GM23248 (cell line): ENCODE measurements at places on chromosomes 12 and 14. TPM values are rescaled to one million over a fixed set of nuclear protein-coding genes. Genes with fewer than 3 reads are reported as not detected.

- DNase-seq = no peak
Observed at GRCh38 chr12:104054681-104055346, 4.8 kb upstream of the GLT8D2 start.

GRCh38 chr12:1071182-1071581, 80.2 kb downstream of the ERC1 start:
- no peak for DNase-seq

The OTUB2 gene
- 1.0 and 1.9 TPM in 2 replicates for total RNA-seq

DNA sequence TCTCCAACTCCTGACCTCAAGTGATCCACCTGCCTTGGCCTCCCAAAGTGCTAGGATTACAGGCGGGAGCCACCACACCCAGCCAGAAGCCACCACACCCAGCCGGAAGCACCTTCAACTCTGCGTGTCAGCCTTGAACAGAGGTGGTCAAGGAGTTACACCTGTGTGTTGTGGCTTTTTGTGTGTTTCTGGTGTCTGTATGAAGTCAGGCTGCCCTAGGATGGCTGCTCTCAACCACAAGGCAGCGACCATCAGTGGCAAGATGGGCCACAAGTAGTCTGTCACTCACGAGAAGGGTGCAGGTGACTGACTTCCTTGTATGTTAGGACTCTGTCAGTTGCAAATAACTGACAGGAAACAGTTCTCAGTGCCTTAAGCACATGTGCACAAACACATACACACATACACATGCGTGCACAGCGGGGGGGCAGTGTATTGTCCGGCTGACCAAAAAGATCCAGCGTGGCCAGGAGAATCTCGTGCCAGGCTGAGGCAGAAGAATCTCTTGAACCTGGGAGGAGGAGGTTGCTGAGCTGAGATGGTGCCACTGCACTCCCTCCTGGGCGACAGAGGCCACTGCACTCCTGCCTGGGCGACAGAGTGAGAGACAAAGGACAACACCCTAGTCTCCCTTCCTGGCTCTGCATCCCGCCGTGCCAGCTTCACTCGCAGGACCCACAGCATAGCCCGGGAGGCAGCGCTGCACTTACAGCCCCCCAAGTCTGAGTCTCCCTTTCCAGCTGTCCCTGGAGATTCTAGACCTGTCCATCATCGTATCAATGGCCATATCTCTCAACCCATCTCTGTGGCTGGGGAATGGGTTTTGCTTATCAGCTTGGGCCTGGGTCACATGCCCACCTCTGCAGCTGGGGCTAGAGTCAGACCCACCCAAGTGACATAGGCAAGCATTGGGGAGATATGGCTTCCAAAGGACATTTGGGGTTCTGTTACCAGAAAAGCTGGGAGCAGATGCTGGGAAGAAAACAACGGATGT, 13.7 kb downstream of the P2RX4 start:
- no peak for DNase-seq

DNA sequence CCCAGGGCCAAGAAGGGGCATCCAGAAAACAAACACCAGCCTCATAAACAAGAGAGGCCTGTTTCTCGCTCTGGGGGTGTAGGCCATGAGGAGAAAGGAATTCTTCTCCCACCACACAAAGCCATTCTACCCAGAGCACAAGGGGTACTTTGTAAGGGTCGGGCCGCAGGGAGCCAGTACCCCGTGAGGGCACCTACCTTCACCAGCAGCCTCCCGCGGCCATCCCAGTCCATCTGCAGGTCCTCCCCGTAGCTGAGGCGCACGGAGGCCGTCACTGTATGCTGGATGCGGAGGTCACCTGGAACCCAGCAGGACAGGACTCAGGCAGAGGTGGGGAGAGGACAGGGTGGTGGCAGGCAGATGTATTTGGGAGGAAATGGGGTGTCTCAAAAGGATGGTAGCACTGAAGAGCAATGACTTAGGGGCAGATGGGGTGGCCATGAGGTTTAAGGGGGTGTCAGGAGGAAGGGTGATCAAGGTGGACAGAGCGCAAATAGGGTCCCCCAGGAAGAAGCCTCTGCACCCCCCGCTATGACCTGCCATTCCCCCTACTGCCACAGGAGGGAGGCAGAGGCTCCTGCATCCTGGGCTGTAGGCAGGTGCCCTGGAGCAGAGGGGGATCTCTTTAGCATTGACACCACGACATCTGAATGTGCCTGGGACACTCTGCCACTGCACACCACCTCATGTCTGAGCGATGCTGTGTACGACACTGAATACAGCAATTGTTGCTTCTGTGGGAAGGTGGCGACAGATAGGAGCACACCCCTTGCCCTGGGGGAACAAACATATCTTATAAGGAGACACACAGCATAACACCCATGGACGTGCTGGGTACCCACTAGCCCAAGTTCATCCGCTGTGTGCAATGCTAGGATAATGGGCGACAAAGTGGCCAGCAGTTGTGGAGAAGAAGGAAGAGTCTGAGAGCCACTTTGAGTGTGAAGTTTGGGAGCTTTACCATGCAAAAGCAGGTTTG, 61.4 kb downstream of the VWF start:
- DNase-seq = peak; percentile 65

DNA sequence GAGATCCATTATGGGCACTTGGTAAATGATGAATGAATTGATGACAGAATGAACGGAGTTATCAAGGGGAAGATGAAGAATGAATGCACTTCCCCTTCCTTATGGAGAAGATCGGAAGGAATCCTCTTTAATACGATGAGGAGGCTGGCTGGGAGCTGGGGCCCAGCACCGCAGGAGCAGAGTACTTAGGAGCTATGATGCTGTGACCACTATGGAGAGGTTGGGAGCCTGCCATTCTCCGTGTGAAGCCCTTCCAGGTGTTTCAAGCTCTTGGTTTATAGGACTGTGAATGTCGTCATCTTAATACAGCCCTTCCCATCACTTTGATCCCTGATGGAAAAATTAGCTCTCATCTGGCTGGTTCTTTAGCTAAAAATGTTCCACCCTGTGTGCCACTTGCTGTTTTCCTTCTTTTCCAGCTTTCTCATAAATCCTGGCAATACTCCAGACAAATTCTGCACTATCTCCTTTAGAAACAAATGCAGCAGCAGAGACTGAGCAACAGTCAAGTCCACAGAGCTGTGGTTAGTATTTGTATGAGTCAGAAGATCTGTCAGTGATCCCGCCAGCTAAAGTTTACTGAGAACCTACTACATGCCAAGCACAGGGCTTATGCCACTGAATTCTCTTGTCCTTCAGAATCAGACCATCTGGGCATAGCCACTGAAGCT, 263.1 kb upstream of the CRY1 start:
- DNase-seq = peak; percentile 84

DNA sequence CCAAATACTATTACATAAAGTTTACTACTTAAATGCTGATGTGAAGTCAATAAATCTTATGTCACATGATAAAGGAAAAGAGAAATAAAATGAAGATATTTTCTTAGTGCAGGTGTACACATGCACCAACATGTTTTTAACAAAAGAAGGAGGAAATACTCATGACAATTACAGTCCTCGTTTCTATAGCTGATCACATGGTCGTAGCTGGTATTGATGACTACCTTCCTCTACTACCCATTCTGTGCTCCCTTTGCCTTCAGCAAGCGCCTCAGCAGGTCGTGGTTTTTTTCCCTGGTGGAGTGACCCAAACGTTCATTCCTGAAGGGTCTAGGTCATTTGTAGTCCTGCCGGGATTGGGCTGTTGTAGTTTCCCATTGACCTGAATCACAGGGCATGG, 25.4 kb upstream of the SLC10A1 start:
- no peak for DNase-seq

DNA sequence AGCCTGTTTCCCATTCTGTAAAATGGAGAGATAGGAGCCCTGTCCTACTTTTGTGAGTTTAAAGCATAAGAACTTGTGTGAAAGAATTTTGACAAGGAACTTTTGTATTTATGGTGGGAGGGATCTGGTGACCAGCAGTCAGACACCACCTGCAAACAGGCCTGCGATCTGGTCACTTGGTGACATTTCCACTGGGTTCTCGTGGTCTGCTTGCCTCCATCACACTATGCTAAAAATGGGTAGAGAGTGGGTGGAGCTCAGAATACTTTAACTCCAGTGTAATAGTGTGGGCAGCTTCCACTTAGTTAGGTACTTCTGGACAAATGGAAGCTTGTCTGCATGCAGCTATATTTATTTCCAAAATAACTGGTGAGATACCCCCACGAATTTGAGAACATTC, 26.5 kb upstream of the PLXNC1 start:
- no peak for DNase-seq

DNA sequence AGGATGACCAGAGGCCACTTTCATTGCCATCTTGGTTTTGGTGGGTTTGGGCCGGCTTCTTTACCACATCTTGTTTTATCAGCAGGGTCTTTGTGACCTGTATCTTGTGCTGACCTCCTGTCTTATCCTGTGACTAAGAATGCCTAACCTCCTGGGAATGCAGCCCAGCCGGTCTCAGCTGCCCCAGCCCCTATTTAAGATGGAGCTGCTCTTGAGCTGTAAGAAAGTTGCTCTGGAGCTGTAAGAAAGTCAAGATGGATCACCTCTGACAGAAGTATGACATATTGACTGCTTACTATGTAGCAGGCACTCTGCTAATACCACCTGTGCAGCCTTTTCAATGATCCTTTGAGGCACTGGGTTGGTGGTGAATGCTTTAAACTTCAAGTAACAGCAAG, 52.1 kb downstream of the RIN3 start:
- no peak for DNase-seq

GRCh38 chr12:68011882-68012207, 22.6 kb downstream of the IFNG-AS1 start:
- DNase-seq = peak; percentile 50

DNA sequence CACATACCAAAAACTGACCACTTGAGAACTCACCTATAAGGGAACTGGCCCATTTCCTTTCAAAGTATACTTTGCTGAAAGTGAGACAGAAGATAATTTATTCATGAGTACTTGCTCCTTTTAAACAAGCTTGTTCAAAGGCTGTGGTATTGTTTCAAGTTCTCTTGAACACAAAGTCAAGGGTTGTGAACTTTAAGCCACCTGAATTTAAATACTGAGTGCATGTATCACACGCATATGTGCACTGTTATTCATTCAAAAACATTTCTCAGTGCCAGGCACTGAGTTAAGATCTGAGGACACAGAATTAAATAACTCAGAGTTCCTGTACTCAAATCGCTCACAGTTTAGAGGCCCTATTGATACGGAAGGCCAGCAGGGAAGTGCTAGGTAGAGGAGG, 19.1 kb upstream of the LDHB start:
- no peak for DNase-seq

GRCh38 chr12:66170606-66171005, 810 bp upstream of the TMBIM4 start:
- DNase-seq = no peak

DNA sequence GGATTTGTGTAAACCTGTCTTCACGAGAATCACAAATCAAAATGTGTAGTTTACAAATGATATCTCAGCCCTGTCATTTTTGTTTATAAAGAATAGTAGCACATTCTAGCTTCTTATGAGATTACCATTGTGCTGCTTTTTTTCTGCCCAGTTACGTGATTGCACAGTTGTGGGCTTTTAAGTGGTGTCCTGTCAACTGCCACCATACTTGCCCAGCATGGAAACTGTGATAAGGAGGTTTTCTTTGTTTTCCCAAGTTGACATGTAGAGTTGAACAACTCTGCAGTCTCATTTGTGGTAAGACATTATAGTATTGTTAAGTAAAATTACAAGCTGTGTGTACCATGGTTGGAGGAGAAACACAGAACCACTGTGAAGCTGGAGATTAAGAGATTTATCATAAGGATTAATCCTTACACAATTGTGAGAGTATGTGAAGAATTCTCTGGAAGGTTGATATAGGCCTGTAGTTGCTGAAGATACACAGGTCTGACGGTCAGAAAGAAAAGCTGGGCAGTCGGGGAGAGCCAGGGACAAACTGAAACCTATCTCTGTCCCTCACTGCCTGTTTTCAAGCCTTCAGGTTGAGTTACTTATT, 12.2 kb downstream of the CHURC1 start:
- no peak for DNase-seq

DNA sequence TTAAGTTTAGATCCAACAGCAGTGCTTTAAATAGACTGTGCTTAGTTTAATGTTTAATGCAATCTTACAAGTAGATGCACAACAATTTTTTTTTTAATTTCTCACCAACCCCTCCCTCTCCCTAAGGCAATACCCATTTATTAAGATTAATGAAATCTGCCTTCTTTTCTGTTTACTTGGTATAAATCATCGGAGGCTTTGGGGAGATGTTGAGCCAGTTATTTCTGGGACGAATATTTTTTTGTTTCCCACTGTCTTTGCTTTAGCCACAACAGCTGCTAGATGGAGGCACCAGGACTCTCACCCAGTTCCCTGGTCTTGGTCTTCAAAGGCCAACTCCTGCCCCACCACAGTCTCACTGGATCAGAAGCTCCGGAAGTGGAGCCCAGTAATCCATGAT, 113.4 kb downstream of the PLXNC1 start:
- no peak for DNase-seq

The PUS1 gene
- total RNA-seq = 13.9 and 18.9 TPM in 2 replicates
